ENCODE measurements at places on chromosomes 4 and X.
A peak's percentile ranks its signal among the peaks of the same experiment; 100 is the strongest.

DNA sequence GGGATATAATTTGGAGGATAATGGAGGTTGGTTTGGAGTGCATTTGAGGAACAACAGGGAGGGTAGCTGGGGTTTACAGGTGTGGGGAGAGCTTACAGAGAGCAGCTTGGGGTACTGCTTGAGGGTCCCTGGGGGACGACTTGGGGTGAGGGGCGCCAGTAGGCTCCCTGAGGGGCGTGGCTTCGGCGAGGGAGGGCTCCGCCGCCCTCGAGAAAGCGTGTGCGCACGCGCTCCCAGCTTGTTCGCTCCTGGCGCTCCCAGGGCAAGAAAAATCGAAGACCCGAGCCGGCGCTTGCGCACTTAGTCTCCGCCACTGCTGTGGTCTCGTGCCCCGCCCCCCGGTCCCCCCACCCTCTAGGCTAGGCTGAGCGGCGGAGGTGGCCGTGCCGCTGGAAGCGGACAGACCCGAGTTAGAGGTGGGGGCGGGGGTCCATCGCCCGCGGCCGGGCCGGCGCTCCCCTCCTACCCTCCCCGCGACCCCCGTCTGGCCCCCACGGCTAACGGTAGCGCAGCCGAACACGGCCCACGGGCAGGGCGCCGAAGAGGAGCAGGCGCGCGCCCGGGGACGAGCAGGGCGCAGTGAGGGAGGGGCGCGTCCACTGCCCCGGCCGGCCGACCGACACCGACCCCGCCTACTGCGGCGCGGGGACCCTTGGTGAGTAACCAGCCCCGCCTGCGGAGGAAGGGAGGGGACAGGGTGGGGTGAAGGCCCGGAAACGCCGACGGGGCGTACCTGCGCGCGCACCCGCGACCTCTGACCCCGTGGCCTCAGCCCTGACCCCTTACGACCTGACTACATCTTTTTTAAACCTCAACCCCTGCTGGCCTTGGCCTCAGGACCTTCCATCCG, 5.4 kb upstream of the CCDC120 start:
- DNase-seq: peak; percentile 72

DNA sequence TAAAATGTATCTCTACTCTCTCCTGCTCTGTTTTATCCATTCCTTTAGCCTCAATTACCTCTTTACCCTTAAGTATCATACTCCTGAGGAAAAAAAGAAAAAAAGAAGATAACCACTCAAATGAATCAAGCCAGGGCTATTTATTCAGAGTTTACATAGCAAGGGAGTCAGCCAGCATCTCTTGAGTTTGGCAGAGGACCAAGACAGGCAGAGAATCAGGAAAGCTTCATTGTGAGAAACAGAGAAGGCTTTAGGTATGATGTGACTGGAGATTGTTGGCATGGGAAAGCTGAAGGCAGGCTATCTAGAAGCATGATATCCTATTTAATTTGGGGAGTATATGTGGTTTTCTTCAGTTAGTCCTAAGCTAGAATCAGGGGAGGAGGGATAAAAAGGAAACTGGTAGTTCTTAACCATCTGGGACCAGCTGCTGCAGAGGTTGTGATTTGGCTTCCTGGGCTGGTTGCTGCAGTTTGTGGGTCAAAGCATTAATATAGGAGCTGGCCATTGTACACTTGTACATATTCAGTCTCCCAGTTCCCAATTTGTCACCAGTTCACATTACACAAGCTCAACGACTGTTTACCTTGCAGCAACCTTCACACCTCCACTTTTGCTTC, 11.2 kb downstream of the APELA start:
- DNase-seq: no peak

DNA sequence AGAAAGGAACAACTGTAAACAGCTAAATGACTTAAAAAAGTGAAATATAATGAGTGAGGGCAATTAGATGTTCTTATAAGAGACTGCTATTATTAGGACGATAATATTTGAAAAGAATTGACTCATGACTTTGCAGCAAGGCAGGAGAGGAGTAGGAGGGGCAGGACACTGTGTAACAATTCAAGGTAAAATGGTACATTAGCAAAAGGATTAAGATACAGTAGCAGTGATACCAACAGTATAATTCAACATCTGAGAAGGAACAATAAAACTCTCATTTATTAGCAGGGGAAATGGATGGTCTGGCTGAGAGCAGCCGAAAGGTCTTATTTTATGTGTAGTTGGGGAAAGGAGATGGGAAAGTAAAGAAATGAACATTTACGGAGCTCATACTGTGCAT, 315.5 kb upstream of the BOD1L1 start:
- no peak for DNase-seq

DNA sequence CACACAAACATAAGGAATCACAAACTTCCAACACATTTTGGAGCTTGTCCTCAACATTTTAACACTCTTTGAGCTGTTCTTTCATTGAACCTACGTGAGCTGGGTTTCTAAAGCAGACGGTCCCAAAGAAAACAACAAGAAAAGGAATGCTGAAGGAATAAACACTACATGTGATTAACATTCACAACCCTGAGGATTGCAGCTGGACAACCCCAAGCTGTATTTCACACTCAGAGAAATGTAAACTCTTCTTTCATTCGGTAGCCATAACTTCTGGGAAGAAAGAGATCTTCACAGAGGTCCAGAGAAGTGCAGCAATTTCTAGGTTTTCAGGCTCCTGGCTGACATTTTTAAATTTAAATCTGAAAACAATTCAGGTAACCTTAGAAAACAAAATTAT, 130.2 kb downstream of the CFAP299 start:
- DNase-seq: no peak

DNA sequence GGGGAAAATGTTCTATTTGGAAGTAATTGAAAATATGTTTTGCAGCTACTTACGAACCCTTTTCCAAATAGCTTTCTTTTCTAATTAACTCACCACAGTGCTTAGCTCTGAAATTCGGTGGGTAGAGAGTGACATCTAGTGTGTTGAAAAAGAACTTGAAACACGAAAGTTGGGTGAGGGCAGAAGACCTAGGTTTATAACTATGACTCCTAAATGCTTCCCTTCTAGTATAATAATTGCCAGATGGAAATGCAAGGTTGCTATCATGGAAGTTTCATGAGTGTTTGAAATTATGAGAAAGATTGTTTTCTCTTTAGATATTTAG, 77.3 kb upstream of the NOCT start:
- DNase-seq: peak; percentile 47

DNA sequence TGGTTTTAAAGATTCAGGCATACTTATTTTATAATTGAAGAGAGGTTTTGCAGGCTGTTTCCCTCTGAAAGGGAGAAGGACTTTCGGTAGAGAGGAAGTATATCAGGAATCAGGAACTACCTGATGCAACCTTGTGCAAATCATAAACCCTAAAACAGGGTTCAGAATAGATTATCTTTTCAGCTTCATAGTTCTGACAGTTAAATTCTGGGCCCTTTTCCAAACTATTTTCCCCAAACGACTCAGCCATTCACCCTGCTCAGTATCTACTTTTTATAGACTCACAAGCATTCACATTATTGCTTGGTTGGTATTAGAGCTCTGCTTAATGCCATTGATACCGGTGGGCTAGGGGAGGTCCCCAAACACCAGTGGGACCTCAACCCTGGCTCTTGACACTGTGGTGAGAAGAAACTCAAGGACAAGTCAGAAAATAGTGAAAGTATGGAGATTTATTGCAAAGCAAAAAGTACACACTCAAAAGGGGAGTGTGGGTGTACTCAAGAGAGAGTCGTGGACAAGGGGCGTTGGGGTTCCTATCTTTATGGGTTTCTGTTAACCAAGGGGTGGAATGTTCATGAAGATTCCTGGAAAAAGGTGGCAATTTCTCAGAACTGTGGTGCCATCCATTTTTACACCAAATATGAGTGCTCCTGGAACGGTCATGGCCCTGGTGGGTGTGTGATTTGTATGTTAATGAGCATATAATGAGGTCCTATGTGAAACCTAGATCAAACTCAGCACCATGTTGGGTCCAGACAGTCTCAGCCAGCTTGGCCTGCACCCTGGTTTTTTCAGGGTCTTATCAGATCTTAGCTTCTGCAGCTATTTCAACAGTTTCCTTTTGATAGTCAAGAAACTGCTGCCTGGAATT, 238.3 kb downstream of the DCLK2 start:
- DNase-seq: no peak

DNA sequence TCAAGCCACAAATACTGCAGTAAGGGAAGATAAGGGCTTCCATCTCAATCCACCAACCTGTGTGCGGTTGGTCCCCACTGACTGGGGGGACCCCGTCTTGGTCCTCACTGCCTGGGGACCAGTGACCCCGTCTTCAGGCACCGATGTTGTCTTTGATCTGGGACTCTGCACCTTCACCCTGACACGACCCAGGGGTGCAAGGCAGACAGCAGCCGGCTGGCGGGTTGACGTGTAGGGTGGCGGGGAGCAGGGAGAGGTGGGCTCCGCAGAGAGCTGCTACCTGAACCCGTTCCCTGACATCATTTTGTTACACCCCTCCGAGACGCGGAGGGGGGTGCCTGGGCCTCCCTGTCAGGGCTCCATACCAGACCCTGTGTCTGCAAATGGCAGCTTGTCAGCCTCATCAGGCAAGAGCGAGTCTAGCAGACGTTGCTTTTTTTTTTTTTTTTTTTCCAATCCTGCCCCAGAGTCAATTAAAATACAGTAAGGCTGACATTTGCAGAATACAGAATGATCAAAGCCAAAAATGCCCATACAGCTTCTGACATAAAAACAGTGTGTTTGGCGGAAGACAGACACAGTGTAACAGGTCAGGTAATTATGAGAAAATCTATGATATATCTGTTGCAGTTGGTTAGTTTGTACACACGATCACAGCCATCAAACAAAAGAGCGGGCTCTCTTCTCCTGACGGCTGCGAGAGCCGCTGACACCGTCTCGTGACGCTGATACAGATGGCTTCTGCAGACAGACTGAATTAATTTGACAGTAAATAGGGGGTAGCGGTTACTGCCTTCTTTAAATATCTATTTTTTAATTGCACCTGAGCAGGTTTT, 118.6 kb downstream of the CRLF2 start:
- no peak for DNase-seq

GRCh38 chr4:38131371-38132091, 171.3 kb downstream of the PTTG2 start:
- DNase-seq: no peak

- DNase-seq: no peak
These were observed 54.9 kb downstream of the COL4A5 start for GRCh38 chrX:108494406-108495090.

DNA sequence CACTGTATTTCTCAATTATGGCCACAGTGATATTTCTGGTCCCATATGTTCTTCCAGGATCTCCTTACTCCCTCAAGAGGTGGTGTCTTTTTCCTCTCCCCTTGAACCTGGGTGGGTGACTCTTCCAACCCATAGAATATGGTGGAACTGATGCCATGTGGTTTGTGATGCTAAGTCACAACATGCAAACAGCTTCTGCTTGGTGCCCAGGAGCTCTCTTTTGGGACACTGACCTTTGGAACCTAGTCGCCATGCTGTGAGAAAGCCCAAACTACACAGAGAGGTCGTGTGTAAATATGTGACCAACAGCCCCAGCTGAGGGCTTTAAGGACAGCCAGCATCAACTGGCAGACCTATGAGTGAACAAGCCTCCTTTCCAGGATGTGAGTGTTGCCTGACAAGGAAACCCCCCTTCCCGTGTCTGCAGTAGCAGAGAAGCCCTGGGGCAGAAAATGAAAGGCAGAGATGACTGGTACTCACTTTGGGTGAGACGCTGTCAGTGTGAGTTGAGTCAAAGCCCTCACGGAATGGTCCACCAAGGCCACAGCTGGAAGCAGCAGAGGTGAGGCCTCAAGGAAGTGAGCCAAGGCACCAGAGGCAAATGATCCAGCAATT, 223.4 kb downstream of the BCOR start:
- no peak for DNase-seq

GRCh38 chr4:3010577-3010976, 47.2 kb downstream of the GRK4 start:
- no peak for DNase-seq

- no peak for DNase-seq
These were observed 3.7 kb downstream of the PPP1R3F start for GRCh38 chrX:49273181-49273727.

DNA sequence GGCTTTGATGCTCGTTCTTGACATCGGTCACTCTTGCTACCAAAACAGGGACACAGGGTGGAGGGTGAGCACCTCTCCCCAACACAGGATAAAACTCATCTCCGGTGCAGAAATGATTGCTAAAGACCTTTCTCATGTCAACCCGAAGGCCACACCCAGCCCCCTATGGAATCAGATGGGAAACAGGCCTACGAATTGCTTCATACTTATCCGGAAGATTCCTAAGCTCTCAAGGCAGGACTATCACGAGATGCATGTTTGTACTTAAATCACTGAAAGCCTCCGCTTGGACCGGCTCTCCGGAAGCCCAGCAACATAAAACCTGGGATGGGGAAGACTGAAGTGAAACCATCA, 74.9 kb downstream of the MTMR1 start:
- DNase-seq: no peak

DNA sequence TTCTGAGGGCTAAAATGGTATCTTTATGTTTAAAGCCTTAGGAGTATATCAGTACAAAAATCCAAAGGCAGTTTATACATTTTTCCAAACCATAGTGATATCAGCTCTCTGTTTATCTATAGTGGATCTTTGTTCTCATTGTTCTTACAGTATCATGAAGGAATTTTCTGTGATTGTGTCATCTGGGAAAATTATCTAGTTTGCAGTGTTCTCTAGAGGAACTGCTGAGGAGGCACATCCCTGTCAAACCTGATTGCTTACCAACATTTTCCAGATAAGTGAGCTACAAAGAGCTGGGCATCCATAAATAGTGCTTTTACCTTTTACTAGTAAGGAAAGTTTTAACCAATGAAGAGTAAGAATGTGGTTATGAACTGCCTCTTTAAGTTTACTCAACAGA, 44.9 kb upstream of the SLC25A31 start:
- DNase-seq: no peak

GRCh38 chr4:95095348-95095974, 337.7 kb downstream of the BMPR1B start:
- peak; percentile 29 for DNase-seq

GRCh38 chrX:53421772-53422085, 725 bp downstream of the SMC1A start:
- DNase-seq: no peak

DNA sequence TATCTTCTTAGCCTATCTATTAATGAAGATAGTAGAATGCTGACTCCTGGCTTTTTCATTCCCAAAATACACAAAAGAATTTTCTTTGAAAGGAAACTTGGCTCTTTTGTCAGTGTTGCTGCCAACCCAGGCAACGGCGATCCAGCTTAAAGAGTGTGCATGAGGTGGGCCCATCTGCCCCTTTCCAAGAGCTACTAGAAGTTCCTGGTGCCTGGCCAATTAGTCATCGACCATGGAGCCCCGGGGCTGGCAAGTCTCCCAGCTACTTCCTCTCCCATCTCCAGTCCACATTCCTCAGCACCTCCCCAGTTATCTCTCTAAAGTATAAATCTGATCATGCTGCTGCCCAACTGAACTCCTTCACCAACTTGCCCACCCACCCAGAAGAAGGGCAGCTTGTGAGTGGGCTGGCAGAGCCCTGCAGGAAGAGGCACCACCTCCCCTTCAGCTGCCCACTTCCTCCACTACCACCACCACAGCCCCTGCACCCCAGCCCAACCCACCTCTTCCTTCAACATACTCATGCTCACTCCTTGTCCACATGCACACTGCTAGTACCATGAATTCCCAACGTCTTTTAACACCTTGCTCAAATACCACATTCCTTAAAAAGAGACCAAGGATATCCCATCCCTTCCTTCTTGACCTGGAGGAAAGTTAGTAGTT, 158.2 kb upstream of the MAP3K15 start:
- DNase-seq: peak; percentile 2
